Stimulated activated CD4-positive, alpha-beta T cell treated with anti-CD3 and anti-CD28 coated beads, Interleukin-12 subunit alpha, Interleukin-12 subunit beta, amount 100 ng/mL, for 24 hours (primary cell): ENCODE measurements at places on chromosomes 5 and 9.

DNA sequence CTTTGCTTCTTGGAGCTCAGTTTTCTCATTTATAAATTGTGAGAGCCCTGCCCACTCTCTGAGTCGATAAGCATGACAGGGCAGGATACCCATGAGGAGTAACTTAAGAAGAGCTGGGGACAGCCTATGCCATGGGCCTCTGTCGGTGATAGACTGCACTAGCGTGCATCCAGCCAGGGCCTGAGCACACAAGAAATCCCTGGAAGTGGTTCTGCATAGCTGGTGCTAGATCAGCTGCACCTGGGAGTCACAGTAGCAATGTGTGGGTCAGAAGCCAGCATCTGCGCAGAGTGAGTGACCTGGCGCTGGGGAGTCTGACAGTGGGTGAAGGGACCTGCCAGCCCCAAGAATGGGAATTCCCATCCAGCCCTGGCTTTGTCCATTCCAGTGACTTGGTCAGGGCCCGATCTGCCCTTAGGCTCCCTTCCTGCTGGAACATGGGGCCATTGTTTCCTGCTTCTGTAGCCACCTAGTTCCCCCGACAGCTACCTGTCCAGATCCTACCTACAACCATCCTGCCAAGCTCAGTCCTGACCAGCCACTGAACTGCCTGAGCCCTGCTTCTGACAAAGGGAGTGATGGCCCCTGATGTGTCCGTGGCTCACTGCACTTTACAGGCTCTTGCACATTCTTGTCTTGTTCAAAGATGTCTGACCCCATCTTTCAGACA lies 35.9 kb upstream of the NANS start:
- no peak for DNase-seq

DNA sequence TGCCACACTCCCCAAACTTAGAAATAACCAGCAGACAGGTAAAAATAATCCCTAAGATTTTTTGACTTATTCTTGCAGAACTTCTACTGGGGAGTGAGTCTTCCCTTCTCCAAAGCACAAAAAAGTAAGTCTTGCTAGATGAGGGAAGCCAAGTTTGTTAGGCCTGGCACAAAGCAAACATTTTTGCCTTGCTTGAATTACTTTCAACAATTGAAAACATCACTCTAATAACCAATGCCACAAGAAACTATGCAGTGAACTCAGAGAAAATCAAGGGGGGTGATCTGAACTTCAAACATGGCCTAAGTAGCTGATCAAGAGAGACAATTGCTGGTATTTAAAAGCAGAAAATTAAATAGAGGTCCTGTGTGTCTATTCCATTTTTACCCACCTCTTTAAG lies 123.6 kb upstream of the SLC1A3 start:
- DNase-seq, result no peak

GRCh38 chr5:24094081-24094679 lies 550.6 kb downstream of the CDH10 start:
- no peak for DNase-seq

DNA sequence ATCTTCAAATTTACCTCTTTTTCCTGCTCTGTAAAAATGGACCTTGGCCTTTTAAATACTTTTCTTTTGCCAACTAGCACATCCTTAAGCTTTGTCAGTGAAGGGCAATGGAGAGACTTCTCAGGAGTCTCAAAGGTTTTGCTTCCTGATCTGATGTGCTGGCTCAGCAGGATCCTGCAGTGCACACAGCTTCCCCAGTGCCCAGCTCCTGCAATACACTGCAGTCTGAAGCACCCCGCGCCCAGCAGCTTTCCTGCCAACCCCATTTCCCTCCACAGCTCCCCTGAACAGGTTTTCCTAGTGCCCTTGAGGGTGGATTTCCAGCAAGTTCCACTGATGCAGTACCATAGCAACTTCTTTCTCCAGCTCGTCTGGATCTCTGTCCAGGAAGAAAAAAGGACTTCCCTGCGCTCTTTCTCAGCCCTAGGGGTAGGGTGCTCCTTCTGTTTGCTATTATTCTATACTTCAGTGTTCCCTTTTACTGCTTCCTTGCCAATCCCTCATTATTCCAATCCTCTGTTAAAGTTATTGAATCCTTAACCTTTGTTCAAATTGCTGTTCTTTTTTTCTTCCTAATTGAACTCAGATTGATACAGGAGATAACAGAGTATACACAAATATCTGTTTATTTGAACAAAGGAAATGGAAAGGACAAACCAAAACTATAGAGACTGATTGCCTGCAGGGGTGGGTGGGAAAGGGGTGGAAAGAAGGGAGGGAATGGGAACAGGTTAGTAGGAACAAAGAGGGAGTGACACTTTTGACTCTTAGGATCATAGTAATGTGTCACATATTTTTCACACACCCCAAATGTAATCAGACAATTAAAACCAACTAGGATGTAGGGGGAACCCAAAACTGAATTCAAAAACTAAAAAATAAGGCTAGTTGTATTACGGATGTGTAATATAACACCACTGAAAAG lies 8.5 kb downstream of the SNAPC3 start:
- DNase-seq, result no peak

GRCh38 chr5:109903061-109903460 lies 213.3 kb downstream of the MAN2A1 start:
- DNase-seq, result no peak

GRCh38 chr5:17619354-17619753 lies 9.2 kb downstream of the TAF11L12 start:
- DNase-seq, result no peak

GRCh38 chr9:101527066-101527465 lies 6.6 kb upstream of the RNF20 start:
- DNase-seq, result no peak

GRCh38 chr9:137300567-137301080 lies 1.4 kb downstream of the NRARP start:
- DNase-seq, result no peak

DNA sequence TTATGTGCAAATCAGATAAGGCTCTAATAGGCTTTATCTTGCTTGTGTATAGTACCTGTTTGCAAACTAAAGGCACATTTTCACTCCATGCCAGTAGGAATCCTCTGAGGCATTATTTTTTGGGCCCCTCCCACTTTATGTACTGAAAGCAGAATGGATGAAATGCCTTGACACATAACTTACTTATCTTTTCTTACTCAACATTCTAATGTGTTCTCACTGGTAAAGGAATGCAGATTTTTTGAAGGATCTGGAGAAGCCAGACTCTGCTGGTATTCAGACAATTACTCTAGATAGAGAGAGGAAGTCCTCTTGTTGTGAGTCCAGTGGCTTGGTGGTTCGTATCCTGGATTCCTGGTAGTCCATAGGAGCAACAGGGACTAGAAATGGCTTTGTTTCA lies 336.7 kb downstream of the CCDC171 start:
- no peak for DNase-seq

- DNase-seq, result no peak
Observed at GRCh38 chr5:149215478-149216090, 56.1 kb upstream of the AFAP1L1 start.

- DNase-seq, result no peak
Observed at GRCh38 chr9:34570809-34571480, 18.6 kb downstream of the CNTFR start.

- peak; percentile 74 for DNase-seq
Observed at GRCh38 chr9:127224178-127224882, 40.2 kb upstream of the GARNL3 start.

GRCh38 chr5:97480313-97480712 lies 297.3 kb upstream of the RIOK2 start:
- no peak for DNase-seq

GRCh38 chr9:137833721-137834613 lies 43.6 kb upstream of the CACNA1B start:
- DNase-seq, result no peak

DNA sequence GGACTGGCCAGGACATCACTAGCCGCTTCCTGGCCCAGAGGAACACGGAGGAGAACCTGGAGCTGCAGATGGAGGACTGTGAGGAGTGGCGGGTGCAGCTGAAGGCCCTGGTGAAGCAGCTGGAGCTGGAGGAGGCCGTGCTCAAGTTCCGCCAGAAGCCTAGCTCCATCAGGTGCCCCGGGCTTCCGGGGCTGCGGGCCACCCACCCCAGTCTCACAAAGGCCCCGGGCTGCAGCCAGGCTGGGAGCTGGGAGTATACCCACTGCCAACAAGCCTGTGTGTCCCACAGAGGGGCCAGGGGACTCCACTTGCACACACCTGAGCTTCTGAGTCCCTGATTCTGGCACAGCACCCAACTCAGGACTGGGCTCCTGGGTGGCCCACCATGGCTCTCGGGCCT lies 1.7 kb upstream of the RABL6 start:
- no peak for DNase-seq

GRCh38 chr5:136337788-136338187 lies 27.6 kb downstream of the TRPC7 start:
- no peak for DNase-seq

- DNase-seq, result no peak
Observed at GRCh38 chr9:70615464-70616138, 201.1 kb upstream of the KLF9 start.

GRCh38 chr5:170434966-170435605 lies 45.9 kb upstream of the KCNMB1 start:
- peak; percentile 51 for DNase-seq

DNA sequence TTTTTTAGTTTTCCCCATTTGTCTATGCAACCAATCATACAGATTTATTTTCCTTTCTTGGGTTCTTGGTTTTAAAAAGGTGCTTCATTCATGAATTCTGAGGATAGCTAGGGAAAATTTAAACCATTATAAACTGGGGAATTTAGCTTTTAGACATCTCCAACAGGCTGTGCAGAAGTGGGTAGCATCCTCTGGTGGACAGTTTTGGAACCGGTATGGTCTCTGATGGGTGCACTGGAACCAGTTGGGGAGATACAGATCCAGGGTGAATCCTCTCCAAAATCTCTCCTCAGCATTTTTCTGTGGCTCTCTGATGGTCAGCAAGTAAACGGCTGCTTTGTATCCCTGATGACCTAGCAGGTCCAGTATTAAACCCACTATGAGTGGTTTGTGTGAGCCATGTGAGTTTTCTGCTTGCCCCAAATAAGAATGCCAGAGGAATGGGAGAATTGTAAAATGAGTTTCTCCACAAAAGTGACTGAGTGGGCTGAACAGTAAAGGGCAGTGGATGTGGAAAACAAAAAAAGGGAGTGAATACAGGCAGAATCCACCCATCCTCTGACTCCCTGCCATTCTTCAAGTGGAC lies 9.1 kb upstream of the DNAJC25 start:
- no peak for DNase-seq

DNA sequence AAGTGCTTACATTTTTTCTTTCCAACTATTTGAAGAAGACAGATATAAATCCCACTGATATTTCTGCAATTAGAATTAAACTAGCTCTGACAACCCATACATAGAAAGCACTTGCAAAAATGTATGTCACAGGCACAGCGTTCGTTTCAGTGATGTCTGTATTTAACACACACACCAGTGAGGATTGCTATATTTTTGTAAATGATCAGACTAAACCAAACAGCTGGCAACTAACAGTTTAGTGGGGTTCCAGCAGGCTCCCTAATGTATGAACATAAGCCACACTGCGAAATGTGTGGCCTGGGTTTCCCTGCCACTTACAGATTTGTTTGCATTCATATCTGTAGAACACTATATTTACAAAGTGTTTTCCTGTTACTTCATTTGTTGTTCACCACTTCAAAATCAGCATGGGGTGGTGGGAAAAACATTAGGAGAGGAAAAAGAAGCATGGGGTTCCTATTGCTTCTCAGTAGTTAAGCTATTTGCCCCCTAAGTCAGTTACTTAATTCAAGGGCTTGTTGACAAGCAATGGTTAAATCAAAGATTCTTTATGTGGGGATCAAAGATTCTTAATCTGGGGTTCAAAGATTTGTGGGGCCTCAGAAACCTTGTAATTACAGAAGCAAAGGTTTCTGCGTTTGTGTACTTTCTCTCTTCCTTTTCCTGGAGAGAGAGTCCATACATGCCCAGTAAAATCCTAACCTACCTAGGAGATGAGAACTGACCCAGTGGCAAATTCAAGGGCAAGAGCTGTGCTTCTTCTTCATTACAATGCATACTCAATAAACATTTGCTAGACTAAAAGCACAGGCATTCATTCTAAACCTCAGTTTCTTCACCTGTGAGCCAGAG lies 27.1 kb downstream of the ZNF608 start:
- no peak for DNase-seq

DNA sequence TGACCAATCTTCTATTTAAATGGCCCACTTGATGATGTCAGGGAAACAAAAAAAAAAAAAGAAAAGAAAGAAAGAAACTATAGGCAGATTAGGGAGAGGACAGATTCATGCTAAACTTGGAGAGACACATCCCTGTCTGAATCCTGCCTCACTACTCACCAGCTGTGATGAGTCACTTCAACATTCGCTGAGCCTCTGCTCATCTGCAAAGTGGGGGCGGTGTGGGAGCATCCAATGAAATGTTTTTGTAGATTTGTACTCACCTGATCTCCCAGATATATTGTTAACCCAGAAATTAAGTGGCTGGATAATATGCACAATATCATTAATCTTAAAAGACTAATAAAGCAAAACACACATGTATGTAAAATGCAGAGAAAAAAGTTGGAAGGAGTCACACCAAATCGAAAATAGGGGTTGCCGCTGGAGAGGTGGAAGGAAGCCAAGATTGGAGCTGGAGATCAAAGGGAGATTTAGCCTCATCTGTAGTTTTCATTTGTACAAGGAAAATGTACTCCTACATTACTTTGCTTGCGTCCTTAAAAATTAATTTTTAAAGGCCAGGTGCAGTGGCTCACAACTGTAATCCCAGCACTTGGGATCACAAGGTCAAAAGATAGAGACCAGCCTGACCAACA lies 17.0 kb upstream of the ERGIC1 start:
- no peak for DNase-seq

DNA sequence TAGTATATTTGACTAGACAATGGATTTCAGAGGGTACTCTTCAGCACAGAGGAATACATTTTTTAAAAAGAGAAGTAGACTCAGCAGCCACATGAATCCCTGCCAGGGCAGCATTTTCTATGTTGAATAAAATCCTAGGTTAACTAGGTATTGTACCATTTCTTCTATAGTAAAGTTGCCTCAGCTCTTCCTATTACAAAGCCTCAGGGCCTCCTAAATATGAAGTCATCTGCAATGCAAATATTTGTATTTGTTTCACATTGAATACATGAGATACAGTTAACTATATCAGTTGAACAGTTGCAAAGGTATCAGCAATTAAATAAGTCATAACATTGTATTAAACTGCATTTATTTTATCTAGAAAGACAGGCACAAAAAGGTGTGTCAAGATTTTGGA lies 59.5 kb downstream of the NUDT12 start:
- no peak for DNase-seq

DNA sequence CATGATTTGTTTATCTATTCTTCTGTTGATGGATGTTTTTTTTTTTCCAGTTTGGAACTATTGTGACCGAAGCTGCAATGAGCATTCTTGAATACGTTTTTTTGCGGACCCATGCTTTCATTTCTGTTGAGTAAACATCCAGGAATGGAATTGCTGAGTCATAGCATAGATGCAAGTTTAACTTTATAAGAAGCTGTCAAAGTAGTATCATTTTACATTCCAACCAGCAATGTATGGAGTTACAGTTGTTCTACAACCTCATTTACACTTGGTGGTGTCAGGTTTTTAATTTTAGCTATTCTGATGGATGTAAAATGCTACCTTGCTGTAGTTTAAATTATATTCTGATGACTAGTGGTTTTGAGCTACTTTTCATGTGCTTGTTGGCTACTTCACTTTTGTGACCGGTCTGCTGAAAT lies 49.0 kb downstream of the NPR3 start:
- DNase-seq, result no peak

GRCh38 chr9:84759300-84759750 lies 89.8 kb downstream of the NTRK2 start:
- peak; percentile 2 for DNase-seq
